ENCODE measurements at places on chromosomes 4 and X.
A peak's percentile ranks its signal among the peaks of the same experiment; 100 is the strongest.

DNA sequence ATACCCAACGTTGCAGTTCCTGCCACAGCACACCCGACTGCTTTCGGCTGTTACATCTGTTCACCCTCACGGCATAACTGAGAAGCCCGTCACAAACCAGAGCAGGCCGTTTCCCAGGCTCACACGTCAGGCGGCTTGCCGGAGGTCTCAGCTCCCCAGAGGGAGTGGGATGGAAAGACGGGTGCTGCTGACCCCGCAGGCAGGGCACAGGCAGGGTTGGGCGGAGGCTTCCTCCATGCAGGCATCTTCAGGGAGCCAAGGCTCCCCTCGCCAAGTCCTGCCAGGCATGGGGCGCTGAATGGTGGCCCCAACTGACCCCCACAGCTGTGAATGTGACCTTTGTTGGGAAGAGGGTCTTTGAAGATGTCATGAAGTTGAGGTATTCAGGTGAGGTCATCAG is 57.5 kb downstream of the ACOX3 start:
- no peak for DNase-seq

GRCh38 chr4:1927675-1928074 is 56.5 kb downstream of the NSD2 start:
- DNase-seq = no peak

DNA sequence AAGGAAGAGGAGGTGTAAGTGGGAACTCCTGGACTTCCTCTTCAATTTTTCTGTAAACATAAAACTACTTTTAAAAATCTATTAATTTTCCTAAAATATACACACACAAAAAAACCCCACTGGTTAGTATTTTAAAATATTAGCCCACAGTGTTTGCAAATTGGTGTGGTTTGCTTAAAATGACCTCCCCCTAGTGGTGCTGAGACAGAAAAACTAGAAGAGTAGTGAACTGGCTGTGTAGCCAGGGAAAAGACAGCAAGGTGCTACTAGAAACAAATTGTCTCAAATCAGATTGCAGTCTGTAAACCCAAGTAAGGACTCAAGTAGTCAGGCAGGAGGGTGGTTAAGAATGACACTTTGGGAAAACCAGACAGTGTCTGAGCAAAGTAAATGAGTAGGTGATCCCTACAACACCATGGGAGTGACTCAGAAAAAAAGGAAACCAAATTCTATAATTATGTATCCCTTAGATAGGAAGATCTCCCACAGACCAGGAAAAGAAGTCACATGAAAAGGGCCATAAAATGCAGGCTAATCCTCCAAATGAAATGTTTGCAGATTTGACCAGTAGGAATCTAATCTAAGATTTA is 26.0 kb downstream of the AMTN start:
- no peak for DNase-seq

DNA sequence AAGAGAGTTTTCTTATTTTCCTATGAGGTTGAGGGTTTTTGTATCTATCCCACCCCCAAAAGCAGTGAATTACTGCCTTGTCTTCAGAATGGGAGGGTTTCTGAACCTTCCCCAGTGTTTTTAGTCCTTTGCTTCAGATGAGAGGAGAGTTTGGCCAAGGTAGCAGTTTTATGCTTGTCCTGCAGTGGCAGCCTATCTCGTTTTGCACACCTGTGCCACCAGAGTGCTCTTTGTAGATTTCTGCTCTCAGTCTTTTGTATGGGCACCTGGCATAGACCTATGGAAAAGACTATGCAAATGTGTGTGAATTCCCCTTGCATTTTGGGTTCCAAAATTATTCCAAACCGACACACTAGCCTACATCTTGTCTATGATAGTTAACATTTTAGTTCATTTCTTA is 5.8 kb downstream of the TBC1D19 start:
- no peak for DNase-seq

- DNase-seq = no peak
These were observed 224.5 kb upstream of the TAPT1 start for GRCh38 chr4:16450724-16451123.

DNA sequence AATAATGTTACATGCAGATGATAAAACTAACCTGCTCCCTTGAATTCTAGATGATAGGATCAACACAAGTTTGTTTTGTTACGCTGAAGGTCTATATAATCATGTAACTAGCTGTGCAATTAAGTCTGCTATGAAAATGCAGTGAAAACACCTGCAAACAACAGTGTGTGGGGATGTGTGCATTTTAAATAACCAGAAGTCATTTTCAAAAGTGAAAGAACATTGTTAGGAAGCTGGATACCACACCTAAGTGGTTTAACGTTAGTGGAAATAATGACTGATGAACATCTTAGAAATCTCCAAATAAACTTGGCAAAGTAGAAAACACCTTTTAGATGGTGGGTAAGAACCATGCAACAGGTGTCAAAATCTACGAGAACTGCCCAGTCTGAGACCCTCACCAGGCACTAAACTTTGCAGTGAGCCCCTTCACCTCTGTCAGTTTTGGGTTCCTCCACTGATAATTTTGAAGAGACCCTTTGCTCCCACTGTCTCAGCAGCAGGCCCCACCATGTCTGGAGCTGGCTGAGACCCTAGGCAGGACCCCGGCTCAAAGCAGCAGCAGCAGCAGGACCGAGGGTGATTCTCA is 36.6 kb downstream of the CHST7 start:
- no peak for DNase-seq

DNA sequence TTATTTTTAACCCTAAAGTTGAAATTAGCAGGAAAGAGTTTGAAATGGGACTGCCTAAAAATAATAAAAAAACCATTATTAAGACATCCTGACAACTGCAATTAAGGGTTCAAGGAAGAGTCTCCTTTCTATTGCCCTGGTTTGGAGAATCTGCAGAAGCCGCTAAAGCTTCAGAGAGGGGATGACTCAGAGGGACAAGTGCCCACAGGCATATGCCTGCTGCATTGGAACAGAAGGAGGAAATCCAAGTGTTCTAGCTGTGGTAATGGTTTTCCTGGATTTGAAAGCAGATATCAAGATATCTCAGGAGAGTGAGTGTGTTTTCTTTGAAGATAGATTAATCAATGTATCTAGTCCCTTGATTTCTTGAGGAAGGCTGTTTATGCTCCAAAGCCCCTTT is 235.1 kb upstream of the TAPT1 start:
- no peak for DNase-seq

GRCh38 chr4:151198748-151199147 is 78.2 kb upstream of the PRSS48 start:
- DNase-seq = no peak

DNA sequence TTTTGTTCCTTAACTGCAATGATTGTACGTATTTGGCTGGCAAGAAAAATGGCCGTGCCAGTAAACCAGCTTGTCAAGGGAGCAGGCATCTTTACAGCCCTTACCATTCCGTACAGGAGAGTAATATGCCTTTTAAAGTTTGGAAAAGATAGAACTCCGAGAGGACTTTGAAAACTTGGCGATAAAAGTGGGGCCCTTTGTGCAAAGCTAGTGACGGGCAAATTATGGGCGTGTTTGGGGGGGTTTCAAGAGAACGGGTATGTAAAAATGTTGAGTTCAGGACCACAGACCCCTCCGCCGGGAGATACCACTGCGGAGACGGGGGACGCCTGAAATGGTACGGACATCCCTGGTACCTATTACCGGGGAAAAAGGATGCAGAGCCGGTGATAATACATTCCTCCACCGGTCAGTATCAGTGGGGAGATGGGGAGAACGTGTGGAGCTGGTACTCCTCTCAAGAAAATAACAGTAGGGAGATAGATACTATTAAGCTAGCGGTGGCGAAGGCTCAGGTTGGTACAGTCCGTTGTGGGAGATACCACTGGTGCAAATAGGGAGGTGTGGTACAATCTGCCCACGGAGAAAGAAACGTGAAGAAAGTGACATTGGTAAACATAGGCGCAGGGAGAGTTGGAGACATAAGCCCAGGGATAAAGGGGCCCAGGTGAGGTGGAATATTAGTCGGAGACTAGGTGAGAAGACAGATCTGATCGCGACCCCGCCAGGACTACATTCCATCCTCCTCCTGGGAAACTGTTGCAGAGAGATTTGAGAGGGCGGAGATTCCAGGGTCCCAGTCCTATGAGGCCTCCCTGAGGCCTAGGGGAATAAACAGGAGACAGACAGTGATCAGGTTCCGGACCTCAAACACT is 14.5 kb downstream of the SPACA5 start:
- peak; percentile 66 for DNase-seq

DNA sequence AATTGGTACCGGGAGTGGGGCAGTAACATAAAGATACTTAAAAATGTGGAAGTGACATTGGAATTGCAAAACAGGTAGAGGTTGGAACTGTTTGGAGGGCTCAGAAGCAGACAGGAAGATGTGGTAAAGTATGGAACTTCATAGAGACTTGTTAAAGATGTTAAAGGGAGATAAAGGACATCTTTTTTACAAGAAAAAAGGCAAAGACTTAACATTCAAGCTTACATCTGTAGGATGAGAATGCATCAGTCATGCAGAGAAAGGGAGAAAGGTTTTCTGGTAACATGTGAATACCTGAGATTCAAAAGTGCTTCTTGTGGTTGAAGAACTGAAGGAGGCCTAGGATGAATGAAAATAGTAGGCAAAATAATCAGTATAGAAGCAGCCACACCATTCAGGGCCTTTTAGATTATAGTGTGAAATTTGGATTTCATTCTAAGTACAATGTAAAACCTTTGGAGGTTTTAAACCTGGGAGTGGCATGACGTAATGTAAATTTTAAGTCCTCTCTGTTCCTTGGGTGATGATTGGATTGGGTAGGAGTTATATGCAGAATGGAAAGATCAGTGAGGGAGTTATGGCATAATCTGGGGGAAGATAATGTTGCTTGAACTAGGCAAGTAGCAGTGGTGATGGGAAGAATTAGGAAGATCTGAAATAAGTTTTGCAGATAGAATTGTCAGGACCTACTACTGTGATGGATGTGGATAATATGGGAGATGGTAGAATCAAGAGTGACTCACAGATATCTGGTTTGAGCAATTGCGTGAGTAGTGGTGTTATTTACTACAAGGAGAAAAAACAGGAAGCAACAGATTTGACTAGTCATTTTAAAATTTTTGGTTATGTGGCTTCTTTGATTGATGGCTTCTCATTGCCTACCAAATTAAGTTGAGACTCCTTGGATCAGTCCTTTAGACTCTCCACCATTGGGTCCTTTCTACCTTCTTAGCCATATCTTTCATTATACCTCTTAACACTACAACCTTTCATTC is 138.7 kb downstream of the VSIG4 start:
- DNase-seq = no peak

- DNase-seq = no peak
These were observed 207.3 kb upstream of the CXorf51B start for GRCh38 chrX:146602246-146602645.

- DNase-seq = no peak
These were observed 1142.3 kb downstream of the NLGN4X start for GRCh38 chrX:5086388-5086787.

DNA sequence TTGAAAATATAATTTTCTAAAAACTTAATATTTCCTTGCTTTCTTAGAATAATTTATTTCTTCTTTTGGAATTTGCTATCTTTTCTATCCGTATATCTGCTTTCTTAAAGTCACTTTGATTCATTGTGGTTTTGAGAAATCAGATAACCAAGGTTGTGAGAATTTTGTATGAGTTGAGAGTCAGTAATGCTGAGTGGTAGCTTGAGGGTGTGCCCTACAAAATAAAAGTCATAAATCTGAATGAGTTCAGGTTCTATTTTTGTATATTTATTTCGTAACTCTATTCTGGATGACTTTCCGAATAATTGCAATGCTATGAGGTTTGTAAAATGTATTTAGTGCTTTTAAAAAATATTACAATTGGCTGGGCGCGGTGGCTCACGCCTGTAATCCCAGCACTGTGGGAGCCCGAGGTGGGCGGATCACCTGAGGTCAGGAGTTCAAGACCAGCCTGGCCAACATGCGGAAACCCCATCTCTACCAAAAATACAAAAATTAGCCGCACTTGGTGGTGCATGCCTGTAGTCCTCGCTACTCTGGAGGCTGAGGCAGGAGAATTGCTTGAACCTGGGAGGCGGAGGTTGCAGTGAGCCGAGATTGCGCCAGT is 8.9 kb downstream of the COPS4 start:
- peak; percentile 67 for DNase-seq

DNA sequence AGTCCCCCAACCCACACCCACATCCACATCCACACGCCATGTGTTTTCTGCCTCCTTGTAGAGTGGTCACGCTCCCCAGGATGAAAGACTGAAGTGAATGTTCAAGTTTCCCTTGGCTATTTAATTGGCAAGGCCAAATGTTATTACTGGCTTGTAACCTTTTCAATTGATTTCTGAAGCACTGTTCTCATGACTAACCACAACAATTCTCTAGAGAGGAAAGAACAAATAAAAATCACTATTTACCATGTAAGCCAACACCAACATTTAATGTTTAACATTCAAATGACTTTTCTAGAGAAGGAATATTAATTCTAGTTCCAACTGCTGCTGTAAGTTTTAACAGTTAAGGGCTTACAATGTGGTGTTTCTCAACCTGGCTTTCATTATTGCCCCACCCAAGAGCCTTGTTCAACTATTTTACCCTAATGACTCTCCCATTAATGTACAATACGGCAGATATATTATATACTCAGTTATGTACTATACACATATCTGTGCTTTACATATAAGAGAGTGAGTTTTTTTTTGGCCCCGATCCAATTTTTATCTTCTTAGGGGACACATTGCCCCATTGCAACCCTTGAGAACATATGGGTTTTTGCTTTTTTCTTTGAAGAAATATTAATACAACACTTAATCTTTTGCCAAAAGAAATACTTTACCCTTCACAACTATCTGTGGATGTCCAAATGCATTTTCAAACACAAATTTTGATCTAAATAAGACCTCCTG is 46.5 kb downstream of the RELL1 start:
- no peak for DNase-seq

DNA sequence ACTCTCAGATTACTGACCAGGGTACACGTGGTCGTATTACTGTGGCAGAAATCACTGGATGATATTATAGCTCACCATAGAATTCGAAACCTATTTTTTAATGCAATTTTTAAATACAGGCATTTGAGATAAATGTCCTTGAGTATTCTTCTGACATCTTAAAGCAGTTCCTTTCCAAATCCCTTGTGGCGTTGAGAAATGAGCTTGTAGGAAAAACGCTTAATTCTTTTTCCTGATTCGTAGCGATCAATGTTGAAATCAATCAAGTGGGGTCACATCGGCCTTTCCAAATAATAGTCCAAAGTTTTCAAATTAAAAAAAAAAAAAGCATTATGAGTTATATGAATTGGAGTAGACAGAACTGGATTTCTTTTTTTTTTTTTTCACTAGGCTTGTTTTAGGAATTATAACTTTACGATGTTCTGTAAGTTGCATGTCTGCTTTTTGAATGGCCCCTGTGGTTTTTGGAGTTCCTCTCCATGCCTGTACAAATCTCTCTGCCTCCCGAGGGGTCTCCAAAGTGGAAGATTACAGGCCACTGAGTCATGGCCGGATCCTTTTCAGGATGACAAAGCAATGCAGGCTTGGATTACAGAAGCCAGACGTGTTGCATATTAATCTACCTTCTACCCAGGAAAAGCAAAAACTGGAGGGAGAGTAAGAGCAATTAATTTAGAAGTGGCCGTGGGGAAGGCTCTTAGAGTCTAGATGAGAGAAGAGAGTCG is 226.1 kb downstream of the SHOX start:
- peak; percentile 31 for DNase-seq

DNA sequence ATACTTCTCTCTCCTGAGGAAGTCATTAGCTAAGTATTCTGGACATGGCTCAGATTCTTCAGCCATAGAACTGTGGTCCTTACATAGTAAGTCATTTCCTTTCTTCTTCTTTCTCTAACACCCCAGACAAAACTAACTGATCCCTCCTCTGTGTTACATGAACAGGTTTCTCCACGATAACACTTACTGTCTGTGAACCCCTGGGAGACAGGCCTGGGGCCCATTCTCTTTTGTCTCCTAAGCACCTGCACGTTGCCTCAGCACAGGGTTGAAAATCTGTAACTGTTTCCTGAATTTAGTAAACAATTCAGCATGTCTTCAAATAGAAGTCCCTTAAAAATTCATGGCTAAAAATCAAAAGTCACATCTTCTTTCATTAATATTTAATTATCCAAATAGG is 24.7 kb downstream of the APBB2 start:
- DNase-seq = no peak
